ENCODE measurements at places on chromosomes 12 and 14.

GRCh38 chr14:93044121-93044520, 71.6 kb downstream of the ITPK1 start:
- DNase-seq = no peak

- no peak for DNase-seq
Measured at GRCh38 chr12:48972213-48972951, 847 bp upstream of the WNT10B start.

GRCh38 chr12:71138011-71138410, 19.8 kb downstream of the TSPAN8 start:
- no peak for DNase-seq

DNA sequence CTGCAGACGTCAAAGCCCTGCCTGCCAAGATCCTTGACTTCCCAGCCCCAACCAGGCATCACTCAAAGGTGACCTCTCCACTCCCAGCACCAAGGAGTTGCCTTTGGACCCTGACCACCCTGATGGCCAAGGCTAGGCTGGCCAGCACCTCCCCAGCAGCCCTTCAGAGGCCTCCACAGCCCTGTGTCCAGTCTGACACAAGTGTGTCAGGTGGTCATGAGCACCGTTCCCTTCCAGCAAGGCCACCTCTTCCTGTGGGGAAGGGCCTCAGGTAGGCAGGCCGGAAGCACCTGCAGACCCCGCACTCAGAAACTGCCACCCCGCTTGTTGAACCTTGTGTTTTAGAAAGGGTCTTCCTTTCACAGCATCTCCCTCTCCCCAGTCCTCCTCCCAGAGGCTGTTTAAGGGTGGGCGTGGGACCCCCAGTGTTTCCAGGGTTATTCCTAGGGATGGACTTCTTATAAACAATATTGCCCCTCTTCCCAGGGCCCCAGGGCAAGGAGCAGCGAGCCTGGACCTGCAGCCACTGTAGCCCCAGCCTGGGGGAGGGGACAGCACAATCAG, 13.2 kb upstream of the INF2 start:
- DNase-seq = no peak

- no peak for DNase-seq
Measured at GRCh38 chr12:106239951-106240335, 7.9 kb downstream of the CKAP4 start.

DNA sequence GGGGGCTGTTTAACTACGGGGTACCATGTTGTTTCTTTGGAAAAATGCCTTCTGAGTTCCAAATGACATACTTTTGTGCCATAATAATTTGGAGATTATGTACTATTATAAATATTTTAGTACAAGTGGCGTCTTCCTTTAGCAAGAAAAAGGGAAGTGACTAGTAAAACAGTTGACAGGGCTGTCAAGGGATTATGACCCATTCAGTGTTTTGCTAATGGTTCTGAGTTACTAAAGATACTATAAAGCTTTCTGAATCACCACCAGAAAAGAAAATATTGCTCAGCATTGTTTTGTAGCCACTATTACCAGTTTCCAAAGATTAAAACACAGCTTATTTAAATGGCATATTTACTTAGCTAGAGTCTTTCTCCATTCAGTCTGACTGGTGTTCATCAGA, 334.9 kb downstream of the SNAPC1 start:
- DNase-seq = no peak

- no peak for DNase-seq
Measured at GRCh38 chr12:109572506-109572845, 828 bp downstream of the MMAB start.

GRCh38 chr14:52960627-52961026, 9.8 kb upstream of the FERMT2 start:
- DNase-seq = no peak

DNA sequence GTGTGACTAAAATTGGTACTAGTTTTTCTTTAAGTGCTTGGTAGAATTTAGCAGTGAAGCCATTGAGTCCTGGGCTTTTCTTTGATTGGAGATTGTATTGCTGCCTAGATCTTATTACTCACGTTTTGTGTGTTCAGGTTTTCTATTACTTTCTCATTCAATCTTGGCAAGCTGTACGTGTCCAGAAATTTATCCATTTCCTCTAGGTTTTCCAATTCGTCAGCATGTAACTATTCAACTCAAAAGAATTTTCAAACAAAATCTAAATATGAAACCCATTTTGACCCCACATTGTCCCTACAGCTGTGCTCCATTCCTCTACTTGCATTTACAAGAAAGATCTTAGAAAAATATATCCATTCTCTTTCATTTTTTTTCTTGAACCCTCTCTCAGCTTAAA, 1613.4 kb upstream of the SEL1L start:
- DNase-seq = no peak

DNA sequence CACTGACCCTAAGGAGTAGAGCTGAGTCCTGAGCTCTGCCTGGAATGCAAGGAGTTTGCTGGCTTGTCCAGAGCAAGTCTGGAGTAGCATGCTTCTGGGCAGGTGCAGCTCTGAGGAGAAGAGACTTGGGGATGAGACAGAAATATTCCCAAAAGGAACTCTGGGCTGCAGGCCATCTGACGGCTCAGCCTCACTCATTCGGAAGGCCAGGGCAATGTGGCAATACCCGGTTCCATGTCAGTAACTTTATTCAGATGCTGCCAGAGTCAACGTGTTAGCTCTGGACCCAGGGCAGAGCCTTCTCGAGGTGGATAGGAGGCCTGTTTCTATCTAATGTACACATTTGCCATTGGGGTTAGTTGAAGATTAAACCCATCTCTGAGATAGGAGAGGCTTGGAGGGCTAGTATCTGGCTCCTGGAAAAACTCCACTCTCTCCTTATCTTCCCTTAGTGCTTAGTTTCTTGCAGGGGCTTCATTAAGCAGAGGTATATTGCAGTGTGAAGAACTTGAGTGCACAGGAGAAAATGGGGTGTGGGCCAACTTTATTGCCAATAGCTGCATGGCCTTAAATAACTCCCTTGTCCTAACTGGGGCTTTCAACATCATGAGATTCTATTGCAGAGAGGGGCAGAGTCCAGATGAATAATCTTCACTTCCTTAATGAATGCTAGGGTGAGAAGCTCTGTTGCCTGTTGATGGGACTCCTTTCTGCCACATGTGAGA, 65.6 kb downstream of the NTF3 start:
- no peak for DNase-seq

- DNase-seq = peak; percentile 45
Measured at GRCh38 chr14:71011479-71011878, 104.2 kb downstream of the PCNX1 start.

GRCh38 chr14:101286271-101287018, 274.9 kb upstream of the DIO3 start:
- no peak for DNase-seq

- no peak for DNase-seq
Measured at GRCh38 chr12:57940052-57940914, 1.1 kb upstream of the ATP23 start.

- no peak for DNase-seq
Measured at GRCh38 chr14:66606826-66607225, 98.9 kb downstream of the GPHN start.

DNA sequence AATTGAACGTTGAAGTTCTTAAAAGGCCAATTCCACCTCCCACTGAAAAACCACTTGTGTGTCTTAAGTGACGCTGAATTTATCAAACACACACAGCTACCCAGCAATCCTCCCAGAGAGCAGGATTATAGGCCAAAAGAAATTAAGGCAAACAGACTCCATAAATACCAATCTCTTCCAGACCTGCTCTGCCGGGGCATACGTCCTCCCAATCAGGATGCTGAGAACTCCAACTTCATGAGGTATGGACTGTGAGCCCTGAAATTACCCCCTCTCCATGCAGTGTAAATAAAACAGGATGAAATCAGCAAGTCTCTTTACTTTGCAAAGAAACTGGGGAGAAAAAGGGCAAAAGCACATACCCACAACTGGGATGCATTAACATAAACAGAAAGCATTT, 265.2 kb downstream of the KSR2 start:
- no peak for DNase-seq

DNA sequence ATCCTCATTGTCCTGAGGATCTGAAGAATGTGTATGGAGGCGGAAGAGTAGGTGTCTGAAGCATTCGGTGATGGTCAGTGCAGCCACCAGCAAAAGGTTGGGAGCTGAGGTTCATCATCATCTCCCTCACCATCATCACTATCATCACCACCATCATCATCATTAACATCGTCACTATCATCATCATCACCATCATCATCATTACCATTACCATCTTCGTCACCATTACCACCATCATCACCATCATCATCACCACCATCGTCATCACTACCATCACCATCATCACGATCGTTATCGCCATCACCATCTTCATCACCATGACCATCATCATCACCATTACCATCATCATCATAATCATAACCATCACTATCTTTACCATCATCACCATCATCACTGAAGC, 90.8 kb upstream of the TMEM132D start:
- DNase-seq = no peak

DNA sequence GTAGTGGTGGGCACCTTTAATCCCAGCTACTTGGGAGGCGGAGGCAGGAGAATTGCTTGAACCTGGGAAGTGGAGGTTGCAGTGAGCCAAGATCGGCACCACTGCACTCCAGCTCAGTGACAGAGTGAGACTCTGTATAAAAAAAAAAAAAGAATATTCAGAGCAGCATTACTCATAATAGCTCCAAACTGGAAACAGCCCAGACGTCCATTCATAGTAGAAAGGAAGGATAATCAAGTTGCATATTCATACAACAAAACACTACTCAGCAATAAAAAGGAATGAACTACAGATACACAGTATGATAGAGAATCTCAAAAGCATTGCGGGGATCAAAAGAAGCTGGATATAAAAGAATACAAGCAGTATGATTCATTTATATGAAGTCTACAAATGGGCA, 19.1 kb downstream of the TMEM30B start:
- DNase-seq = no peak

- DNase-seq = peak; percentile 14
Measured at GRCh38 chr14:98578204-98578603, 693.8 kb downstream of the BCL11B start.

GRCh38 chr12:102182635-102183034, 15.0 kb downstream of the PMCH start:
- DNase-seq = no peak

- no peak for DNase-seq
Measured at GRCh38 chr12:40225984-40226602, 1.3 kb downstream of the LRRK2 start.

GRCh38 chr12:89836026-89836425, 127.4 kb upstream of the ATP2B1 start:
- DNase-seq = no peak

DNA sequence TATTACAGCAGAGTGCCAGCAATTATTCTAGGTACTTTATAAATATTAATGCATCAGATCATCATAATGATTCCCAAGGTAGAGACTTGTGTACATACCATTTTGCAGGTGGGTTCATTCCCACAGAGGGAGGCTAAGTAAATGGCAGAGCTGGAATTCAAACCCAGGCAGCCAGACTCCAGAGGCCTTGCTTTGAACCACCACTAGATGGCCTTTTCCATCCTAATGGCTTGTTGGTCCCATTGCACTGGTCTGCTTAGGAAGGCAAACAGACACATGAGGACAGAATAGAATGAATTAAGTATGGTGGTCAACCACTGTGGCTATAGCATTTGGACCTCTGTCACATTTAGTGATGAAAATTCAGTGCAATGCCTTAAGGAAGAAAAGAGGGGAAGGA, 158.7 kb downstream of the METTL25 start:
- peak; percentile 46 for DNase-seq

DNA sequence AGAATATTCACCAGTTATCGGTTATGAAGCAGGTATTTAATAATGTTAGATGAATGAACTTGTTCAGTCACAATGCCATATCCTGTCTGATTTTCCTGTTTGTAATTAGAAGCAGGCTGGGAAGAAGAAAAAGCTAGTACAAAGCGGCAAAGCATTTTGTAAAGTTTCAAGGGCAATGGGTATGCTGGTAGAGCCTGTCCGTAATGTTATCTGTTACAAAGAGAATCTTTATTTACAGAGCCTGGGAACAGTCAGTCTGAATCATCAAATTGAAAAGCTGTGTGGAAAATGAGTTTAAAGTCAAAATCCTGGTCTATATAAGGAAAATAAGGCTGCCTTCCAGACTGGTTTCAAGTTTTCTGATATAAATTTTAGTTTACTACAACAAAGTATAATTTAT, 40.5 kb downstream of the PARP11 start:
- DNase-seq = peak; percentile 9

GRCh38 chr14:66109426-66109825, 376.7 kb upstream of the CCDC196 start:
- DNase-seq = no peak

DNA sequence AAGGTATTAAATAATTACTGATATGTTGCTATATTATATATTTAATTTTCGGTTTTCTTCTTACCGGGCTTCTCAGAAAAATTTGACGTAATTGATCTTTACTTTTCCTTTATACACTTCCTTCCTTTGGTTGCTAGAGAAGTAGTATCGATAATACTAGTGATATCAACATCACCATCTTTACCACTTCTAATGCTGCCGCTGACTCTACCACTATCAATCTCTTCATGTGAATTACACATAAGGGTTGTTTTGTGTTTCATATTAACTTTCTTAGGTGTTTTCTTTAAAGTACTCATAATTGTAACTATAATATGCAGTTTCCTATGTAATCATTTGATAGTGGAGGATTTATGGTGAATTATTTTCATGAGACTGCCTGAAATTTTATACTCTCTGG, 30.9 kb upstream of the KLRF1 start:
- no peak for DNase-seq

DNA sequence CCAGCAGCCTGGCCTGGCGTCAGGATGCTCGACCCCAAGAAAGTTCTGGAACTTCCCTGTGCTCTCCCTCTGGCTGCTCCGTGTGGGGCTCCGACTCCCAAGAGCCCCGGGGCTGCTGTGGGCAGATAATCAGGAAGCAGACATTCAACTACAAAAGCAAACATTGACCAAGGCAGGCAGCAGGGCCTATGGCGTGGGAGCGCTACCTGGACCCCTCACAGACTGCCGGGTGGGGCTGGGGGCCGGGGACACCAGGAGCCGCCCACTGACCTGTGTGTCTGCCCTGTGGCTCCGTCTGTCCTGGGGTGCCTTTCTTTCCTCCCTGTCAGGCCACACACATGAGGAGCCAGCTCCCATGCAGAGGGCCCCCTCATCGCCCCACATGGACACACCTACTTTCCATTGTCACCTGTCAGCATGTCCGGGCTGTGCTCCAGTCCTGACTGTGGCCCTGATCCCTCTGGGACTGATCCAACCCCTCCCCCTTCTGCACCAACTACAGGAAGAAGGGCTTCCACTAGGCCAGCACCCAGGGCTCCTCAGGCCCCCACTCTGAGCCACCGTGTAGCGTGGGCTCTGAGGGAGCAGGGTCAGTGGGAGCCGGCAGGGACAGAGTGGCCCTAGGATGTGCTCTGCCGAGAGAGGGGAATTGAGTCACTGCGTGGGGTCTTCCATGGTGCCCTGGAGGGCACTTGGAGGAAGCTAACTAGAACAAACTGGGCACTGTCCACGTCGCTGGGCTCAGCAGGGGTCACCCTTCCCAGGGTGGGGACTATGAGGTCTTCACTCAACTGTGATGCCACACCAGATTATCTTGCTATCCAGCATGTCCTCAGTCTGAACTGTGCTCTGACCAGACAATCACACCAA, 215.4 kb upstream of the C14orf180 start:
- no peak for DNase-seq

- peak; percentile 72 for DNase-seq
Measured at GRCh38 chr14:60064491-60065072, 27.1 kb upstream of the PCNX4 start.

GRCh38 chr12:68263366-68263765, 10.0 kb upstream of the IL22 start:
- DNase-seq = peak; percentile 74

GRCh38 chr12:48890657-48891418, 25.2 kb upstream of the RND1 start:
- peak; percentile 78 for DNase-seq

- DNase-seq = no peak
Measured at GRCh38 chr12:18270958-18271460, 9.7 kb downstream of the PIK3C2G start.
